Stimulated activated CD4-positive, alpha-beta T cell treated with anti-CD3 and anti-CD28 coated beads, TNF-alpha, amount 100 ng/mL, for 1 hour (primary cell): ENCODE measurements at places on chromosomes 5 and 9.

DNA sequence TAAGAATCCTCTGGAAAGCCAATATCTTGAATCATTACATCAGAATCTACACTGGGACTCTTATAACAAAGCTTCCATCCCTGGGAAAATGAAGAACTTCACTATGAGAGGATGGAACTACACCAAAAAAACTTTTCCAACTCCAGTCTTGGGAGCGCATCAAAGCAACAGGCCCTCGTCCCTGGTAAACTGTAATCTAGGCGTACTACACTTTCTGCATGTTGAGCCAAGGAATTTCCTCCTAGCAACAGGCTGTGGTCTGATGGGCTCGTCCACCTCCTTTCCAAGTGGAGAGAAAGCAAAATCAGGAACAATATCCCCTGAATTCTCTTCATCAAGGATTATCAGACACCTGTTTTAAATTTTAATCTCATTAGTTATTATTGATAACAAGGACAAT lies 94.1 kb downstream of the NFIB start:
- no peak for DNase-seq

DNA sequence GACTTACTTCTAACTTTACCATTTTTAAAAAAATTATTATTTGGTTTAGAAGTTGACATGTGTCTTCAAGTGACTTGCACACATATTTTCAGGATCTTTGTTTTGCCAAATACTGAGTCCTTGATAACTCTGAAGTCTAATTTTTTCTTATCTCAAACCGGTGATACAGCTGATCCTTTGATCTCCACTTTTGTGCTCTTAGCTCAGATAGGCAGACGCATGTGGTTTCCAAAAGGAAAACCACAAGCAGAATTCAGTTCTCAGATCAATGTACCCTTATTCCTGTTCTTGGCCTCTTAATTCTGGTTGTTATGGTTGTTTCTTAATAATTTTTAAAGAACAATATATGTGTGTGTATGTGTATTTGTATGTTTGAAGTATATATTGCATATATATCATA lies 238.3 kb upstream of the EDIL3 start:
- no peak for DNase-seq

DNA sequence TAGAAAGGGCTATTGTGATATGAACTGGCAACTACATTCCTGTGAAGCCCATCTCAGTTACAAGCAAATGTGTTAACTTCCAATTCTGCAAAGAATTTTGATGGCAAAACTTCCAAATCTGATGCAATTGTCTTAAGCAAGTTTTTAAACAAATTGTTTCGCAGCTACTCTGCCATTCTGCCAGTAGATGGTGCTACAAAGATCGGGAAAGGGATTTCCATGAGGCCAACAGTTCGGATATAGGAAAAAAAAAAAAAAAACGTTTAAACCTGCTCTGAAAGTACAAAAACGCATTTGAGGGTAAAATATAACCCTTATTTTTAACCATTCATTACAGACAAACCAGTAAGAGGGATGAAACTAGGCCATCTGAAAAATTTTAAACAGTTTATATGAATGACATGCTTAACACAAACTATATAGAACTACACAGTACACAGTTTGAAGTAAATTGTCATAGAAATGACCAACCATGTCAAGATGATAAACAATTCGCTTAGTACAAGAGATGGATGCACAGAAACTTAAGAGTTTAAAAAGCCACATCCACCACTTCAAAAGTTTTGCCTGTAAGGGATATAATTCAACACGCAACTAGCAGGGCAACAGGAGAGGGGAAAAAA lies 2.2 kb downstream of the HNRNPA0 start:
- no peak for DNase-seq

DNA sequence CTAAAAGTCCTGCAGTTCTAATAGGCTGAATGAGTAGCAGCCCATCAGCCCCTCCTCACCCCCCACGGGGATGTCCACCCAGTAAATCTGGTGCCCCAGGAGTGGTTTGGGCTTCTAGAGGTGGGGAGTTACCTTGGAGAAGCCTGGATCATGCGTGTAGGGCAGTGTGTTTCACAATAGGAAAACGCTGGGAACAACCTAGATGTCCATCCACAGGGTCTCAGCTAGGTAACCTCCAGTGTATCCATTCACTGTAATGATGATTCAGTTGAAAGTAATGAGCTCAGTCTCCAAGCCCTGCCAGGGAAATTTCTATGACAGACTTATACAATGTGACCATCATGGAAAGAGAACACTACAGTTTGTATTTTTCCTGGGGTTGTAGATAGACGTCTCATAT lies 51.8 kb downstream of the NDST1 start:
- DNase-seq: no peak

DNA sequence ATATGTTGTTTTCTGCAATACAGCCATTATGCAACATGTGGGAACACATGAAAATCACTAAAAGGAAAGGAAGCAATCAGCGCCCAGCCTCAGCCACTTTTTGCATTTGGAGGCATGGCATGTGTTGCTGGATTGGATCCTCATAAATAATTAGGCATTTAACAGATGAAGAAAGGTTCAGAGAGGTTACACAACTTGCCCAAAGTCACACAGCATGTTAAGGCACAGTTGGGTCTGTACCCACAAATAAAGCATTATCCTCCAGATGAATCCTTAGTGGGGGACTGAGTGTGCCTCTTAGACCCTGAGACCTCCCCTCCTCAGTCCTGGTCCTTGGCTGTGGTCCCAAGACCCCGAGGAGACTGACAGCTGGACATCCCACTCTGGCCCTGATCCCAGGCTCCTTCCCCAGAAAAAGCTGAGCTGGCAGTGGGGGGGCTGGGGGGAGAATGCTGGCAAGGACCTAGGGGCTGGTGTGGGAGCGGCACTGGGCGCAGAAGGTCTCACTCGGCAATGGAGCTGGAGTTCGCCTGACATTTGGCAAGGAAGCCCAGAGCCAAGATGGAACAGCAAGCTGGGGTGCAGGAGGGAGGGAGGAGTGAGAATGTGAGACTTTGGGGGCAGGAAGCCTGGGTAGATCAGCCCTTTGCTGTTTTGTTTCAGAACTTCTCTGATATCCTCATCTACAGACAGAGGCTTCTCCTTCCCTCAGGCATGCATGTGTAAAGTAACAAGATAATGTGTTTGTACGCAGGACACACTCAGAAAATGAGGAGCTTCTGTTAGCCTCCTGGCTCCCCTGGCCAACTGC lies 6.9 kb upstream of the AKNA start:
- no peak for DNase-seq

- no peak for DNase-seq
Observed at GRCh38 chr5:125506124-125506523, 759.7 kb upstream of the ZNF608 start.

DNA sequence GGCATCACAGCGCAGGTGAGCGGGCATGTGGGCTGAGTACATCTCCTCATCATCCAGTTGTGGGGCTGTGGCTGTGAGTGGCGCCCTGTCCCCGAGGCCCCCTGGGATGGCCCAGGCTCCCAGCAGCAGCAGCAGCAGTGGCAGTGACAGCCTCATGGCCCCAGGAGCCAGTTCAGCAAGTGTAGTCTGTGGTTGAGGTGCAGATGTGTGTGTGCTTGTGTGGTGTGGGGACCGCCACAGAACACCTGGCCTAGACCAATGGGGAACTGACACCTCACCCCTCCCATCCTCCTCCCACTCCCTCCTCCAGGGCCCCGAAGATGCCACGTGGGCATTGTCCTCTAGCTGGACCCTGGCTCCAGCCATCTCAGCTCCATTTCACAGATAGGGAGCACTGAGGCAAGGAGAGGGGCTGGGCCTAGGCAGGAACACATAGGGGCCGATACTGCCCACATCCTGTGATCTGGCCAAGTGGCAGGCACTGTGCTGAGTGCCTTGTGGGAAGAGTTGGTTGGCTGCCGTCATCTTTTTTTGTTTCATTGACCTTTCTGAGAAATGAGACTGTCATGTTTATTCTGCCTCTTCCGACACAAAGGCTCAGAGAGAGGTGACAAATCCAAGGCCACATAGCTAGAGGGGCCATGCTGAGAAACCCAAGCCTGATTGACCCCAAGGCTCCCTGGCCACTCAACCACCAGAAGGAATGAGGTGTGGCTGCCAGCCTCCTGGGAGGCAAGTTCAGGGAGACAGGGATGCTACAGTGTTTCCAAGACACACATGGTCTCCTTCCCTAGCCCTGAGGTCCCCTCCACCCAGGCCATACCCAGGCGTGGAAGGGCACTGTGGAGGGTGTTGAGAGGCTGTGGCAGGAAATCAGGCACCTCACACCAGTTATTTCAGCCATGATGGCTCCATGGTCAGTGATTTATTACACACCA lies at the start of gene MZB1:
MZB1 (minus strand) TSS at position 213 of the 938 bp plus-strand sequence; CDS start at position 156, 57 bp downstream.
- no peak for DNase-seq

- no peak for DNase-seq
Observed at GRCh38 chr5:170486371-170486770, 17.4 kb upstream of the KCNIP1 start.

- DNase-seq: peak; percentile 18
Observed at GRCh38 chr5:157342822-157343402, 77.0 kb downstream of the CYFIP2 start.

- DNase-seq: no peak
Observed at GRCh38 chr5:57858905-57859304, 376.3 kb upstream of the ACTBL2 start.
